NCI-H1436 (cell line): ENCODE measurements at places on chromosomes 16 and 17.

DNA sequence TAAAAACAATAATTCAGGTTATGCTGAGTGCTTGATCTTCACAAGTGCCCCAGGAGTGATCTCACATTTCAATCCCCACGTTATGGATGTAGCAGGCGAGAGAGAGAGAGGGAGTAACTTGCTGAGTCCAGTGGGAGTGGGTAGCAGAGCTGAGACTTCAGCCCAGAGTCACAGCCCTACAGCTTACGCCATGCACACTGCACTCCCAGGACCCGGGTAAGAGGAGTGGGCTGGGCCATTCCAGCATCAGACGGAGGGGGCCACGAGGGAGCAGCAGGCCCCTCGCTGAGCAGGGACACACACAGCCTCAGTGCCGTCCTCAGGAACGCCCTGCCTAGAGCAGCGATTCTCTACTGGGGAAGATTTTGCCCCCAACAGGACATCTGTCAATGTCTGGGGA is 9.8 kb upstream of the KIF19 start:
- peak; percentile 18 for DNase-seq

DNA sequence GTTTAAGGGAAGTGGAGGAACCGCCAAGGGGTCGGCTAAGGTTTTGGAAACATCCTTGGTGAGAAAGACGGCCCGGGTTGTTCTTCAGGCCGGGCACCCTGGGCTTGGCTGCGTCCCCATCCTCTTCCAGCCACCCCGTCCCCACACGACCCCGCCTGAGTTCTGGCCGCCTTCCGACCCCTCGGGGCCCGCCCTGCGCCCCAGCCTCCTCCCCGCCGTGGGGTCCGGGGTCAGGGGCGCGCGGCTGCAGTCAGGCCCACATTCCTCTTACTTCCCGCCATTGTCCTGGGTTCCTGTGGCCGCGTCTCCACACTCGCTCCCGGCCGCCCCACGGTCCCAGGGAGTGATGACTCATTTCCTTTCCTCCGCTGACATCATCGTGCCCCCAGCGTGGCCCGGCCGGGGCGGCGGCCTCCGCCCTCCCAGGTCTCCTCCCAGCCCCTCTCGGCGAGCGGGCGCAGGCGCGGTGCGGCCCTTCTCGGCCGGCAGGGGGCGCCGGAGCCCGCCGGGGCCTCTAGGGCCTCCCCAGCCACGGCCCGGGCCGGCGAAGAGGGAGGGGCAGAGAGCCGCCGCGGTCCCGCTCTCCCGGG is 59.6 kb downstream of the WSB1 start:
- peak; percentile 91 for DNase-seq

- DNase-seq = no peak
Observed at GRCh38 chr17:74937064-74938051, 1.7 kb downstream of the OTOP3 start.

DNA sequence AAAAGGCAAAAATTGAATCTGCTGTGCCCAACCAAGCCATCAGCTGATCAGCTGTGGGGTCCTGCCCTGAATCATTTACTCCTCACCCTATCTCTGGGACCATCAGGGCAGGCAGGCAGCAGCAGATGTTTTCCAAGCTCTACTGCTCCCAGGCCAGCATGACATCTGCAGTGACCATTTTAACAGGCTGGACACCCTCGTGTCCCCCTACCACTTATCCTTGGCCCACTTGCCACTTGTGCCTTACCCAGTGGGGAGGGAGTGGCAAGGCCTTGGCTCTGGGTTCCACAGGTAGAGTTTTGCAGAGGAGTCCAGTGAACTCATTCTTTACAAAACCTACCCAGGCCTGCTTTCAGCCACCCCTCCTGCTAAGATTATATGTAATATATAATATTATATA is 12.0 kb upstream of the CA4 start:
- DNase-seq = no peak
